Stimulated activated CD8-positive, alpha-beta memory T cell treated with anti-CD3 and anti-CD28 coated beads, Interleukin-7, amount 100 ng/mL, for 48 hours (primary cell): ENCODE measurements at places on chromosomes 11 and 22.

GRCh38 chr11:68200639-68201038, 12.5 kb downstream of the KMT5B start:
- no peak for DNase-seq

- no peak for DNase-seq
Measured at GRCh38 chr11:19747634-19748033, 35.0 kb downstream of the NAV2 start.

DNA sequence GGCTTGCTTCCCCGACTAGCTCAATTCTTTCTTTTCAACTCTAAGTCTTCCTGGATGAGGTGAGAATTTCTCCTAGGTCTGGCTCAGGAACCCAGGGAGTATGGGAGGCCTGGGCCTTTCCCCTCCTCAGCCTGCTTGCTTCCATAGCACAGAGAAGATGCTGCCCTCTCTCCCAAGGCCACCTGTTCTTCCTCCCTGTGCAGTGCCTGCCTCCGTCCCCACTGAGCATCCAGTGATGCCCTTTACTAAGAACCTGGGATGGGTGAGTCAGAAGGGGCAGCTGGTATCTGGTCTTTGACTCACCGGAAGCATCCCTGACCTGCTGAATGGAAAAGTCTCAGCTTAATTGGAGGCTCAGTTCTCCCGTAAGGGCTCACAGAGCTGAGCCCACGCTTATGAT, 607.9 kb downstream of the BUD13 start:
- DNase-seq: no peak

GRCh38 chr22:46972901-46973831, 210.7 kb downstream of the TBC1D22A start:
- DNase-seq: no peak

DNA sequence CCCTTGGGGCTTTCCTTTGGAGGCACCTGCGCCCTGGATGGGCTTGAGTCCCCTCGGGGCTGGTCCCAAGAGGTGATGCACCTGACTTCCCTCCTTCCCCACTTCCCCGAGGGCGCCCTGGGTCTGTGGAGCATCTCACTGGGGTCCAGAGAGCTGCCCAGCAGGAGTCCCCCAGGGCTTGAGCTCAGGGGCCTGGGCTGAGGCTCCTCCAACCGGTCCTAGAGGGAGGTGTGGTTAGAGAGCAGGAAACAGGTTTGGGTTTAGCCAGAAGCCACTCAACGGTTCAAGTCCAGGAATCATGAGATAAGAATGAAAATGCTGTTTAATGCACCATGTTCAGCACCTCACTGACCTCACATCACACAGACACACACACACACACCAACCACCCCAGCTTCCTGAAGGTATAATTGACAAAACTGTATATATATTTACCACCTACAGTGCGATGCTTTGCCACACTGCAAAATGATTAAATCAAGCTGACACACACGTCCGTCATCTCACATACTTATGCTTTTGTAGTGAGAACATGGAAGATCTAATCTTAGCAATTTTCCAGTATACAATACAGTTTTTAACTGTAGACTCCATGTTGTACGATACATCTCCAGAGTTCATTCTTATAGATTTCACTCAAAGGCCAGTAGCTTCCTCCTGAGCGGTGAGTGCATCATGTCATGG, 628 bp upstream of the IGLL1 start:
- no peak for DNase-seq

DNA sequence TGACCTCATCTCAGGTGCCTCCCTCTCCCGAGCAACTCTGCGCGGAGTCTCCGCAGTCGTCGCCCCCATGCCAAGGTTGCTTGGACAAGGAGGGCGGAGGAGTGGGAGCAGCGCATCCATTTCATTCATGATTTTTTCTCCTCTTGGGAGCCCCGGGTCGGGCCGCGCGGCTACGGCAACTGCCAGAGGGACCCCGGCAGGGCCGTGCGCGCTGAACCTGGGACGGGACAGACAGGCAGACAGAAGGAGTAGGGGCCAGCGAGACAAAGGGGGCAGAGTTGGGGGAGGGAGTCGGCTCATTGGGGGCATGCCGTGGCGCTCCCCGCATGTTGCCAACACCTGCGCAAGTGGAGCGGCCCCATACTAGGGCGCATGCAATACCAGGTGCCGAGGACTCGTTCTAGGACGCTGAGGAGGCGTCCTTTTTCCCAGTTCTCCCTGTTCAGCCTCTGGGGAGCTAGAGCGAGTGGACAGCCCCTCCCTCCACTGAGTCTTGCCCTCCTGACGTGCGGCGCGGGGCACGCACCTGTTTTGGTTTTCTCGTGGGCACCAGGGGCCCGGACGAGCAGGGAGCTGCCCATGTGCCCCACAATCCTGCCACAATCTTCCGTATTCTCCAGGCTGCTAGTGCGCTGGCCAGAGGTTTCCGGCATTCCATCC, 501 bp upstream of the PTPN5 start:
- DNase-seq: no peak

- DNase-seq: no peak
Measured at GRCh38 chr11:68342459-68343158, 30.2 kb downstream of the LRP5 start.

DNA sequence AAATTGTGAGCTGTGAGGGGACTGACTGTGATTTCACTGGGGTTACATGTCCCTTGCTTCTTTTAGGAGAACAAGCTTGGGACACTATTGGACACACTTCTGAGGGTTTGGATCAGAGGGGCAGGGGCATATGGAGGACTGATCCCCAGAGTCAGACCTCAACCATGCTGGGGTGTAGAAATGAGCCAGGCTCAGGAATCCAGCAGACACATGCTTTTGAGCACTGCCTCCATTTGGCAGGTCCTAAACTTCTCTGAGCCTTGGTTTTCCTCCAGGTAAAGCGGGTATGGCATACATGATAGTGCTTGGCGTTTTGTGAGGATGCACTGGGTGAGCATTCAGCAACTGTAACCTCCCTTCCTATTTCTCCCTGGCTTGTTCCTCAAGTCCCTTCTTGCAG, 74.7 kb downstream of the ADAMTS15 start:
- no peak for DNase-seq

DNA sequence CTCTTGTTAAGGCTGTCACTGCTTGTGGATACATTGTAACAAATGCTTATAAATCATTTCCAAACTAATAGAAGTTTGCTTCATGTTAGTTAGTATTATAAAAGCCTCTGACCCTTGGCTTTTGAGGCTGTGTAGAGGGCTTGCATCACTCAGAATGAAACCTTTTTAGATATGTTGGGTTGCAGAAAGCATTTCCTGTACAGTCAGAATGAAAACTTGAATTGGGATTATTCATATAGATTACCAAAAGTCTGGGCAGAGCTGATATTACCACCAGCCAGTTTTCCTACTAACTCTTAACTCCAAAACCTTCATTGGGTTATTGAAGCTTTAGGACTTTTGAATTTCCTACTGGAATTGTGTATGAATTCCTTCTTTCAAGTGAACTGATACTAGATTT, 12.0 kb downstream of the KMT2A start:
- DNase-seq: no peak

GRCh38 chr11:124170801-124171586, 12.2 kb upstream of the OR10D3 start:
- no peak for DNase-seq

DNA sequence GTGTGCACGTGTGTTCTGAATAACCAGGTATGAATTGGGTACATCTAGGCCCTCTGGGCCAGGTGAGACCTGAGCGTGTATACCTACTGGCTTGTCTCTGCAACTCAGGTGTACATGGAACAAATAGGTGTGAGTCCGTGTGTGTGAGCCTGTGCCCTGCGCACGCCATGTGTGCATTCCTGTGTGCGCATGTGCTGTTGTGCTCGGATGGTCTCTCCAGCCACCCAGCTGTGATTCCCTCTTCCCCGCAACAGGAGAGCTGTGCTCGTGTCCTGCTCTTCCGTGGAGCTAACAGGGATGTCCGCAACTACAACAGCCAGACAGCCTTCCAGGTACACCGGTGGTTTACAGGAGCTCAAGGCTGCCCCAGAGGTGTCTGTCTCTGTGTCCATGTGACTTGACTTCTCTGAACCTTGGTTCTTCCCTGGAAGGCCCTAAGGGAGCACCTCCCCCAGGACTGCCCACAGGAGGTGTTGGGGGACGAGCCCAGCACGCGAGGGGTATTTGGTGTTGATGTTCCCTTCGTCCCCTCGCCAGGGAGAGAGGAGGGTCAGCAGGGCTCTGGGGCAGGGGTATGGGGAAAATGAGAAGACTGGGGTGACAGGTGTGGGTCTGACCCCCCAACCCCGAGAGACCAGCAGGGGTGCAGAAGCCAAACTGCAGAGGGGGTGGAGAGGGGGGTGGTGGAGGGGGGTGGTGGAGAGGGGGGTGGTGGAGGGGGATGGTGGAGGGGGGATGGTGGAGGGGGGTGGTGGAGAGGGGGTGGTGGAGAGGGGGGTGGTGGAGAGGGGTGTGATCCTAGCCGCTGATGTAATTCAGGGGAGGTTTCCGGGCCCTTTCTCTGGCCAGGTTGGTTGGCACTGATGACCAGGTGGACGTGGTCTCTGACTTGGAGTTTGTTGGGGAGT, 10.7 kb downstream of the SHANK3 start:
- no peak for DNase-seq

GRCh38 chr11:97990162-97990920, 1030.4 kb upstream of the CNTN5 start:
- no peak for DNase-seq
